ENCODE measurements at places on chromosomes 4 and X.

DNA sequence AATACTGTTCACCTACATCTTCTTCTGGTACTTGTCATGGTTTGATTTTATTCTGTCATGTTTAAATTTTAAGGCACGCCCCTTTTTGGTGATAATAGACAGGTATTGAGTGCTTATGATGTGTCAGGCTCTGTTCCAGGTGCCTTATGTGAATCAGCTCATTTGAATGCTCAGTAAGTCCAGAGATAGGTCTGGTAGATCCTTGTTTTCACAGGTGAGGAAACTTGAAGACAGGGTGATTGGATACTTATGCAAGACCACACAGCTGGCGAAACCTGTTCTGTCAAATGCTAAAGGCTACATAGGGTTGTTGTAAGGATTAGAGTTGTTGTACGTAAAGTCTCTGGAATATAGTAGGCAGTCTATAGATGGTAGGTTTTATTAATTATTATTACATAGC is 9.6 kb upstream of the SLC25A14 start:
- no peak for DNase-seq

- DNase-seq: peak; percentile 9
These were observed 56.5 kb downstream of the CPZ start for GRCh38 chr4:8648816-8649630.

DNA sequence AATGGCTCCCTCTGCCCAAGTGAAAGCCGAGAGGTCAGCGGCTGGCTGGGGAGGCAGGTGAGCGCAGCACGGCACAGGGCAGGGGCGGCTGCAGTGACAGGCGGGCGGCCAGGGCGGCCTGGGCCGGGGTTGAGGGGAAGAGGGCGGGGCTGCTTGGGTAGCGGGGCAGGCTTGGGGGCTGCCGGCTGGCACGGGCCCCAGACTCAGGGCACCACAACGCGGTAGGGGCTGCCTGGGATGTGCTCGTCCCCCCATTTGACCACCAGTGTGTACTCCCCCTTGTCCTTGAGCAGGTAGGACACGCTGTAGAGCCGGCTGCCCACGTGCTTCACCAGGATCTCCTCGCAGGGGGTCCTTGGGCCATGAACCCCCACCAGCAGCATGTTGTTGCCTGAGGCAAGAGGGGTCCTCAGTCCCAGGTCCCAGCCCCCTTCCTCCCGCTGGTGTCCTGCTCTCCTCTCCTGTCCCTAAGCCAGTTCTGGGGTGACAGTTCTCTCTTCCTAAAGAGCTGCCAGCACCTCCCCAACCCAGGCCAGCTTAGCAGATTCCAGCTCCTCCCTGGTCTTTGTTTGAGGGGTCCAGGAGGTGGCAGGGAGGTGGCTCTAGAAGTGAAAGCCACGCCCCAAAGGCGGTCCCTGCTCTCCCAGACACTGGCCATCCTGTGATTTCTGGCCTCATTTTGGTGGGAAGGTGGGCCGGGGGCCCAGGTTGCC is 25.6 kb downstream of the FLNA start:
- no peak for DNase-seq

- no peak for DNase-seq
These were observed 77.9 kb downstream of the JAKMIP1 start for GRCh38 chr4:6122496-6122895.

GRCh38 chr4:71526637-71527406 is 188.0 kb downstream of the SLC4A4 start:
- no peak for DNase-seq

All from left hindlimb (tissue), 1 donor.